ENCODE measurements at places on chromosomes 11 and 22.

GRCh38 chr22:24758164-24758799 is 16.2 kb downstream of the PIWIL3 start:
- no peak for DNase-seq

DNA sequence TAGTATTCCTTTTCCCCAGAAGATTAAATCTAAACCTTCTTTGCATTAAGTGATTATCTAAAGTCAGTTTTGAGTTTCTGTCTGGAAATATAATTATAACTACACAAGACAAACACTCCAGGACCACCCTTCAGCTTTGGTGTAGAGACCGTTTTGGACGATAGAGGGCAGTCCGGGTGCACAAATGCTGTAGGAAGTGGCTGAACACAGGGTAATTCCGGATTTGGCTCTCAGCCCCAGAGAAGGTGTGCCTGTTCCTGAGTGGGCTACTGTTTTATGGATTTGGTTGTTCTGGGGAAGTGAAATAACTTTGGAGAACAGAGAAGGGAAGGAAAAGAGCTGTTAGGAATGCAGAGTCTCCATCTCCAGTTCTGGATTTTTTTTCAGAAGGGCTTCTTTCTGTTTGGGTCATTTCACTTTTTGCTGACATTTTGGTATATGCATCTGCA is 14.8 kb downstream of the EXT2 start:
- DNase-seq = peak; percentile 13

DNA sequence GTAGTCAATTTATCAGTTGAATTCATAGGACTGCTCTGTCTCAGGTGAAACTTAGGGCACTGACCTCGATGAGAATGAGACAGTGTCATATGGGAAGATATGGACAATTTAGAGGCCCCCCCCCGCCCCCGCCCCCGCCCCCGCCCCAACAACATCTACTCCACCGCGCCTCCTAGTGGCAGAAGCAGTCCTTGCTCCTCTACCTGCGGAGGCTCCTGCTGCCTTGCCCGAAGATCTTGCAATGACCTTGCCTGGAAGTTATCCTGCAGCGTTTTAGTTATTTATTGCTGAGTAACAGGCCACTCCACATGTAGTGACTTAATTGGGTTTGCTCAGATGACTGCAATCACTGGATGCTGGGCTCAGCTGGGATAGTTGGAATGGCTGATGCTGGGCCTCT is 15.2 kb downstream of the SERPINH1 start:
- DNase-seq = peak; percentile 14

GRCh38 chr11:80831374-80831773 is 1390.5 kb upstream of the TENM4 start:
- no peak for DNase-seq

DNA sequence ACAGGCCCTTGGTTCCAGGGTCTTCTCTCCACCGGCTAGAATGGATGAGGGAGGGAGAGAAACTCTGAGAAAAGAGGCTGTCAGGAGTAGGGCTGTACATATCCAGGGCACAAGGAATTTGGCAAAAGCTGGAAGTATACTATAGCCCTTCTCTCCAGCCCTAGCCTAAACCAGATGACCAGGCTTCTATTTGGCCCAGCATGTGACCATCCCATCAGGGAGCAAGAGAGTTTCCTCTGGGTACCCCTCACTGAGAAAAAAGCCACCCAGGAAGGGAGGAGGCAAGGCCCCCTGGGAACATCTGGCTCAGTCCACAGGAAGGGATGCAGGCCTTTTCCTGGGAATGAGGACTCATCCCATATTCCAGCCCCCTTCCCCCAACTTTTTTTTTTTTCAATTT is 8.3 kb downstream of the CD44 start:
- no peak for DNase-seq

GRCh38 chr11:92536883-92537282 is 312.3 kb downstream of the FAT3 start:
- DNase-seq = no peak

Data from stimulated activated CD8-positive, alpha-beta memory T cell treated with anti-CD3 and anti-CD28 coated beads, Interleukin-12 subunit alpha, Interleukin-12 subunit beta, amount 100 ng/mL, for 4 hours (primary cell).